ENCODE measurements at places on chromosomes 1 and 21. TPM values are rescaled to one million over a fixed set of nuclear protein-coding genes. Genes with fewer than 3 reads are reported as not detected.

GRCh38 chr1:180112984-180113647 lies 41.6 kb upstream of the QSOX1 start:
- H3K36me3 ChIP-seq, result peaks cover 2% of the 10 kb centered on the region
- no peak overlapping the region for H3K4me3 ChIP-seq
- DNase-seq, result no peak
- H3K27ac ChIP-seq, result no peak overlapping the region
- no peaks in the 10 kb centered on the region for H3K27me3 ChIP-seq

- H3K4me3 ChIP-seq, result peak overlapping the region; percentile 80
- H3K27me3 ChIP-seq, result no peaks in the 10 kb centered on the region
- H3K27ac ChIP-seq, result peak overlapping the region; percentile 96
- H3K36me3 ChIP-seq, result no peaks in the 10 kb centered on the region
These were observed 655 bp upstream of the KIRREL1 start for GRCh38 chr1:157992833-157993146.

DNA sequence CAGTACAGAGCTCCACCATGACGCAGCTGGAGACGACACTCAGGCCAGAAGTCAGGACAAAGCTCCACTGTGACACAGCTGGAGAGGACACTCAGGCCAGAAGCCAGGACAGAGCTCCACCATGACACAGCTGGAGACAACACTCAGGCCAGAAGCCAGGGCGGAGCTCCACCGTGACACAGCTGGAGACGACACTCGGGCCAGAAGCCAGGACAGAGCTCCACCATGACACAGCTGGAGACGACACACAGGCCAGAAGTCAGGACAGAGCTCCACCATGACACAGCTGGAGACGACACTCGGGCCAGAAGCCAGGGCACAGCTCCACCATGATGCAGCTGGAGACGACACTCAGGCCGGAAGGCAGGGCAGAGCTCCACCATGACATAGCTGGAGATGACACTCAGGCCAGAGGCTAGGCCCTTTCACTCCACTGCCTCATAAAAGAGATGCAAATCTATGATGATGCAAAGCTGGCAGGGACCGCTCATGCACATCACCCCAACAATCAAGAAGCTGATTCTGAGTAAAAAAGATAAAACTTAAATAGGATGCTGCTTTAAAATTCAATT lies 13.6 kb upstream of the OR2B11 start:
- no peaks in the 10 kb centered on the region for H3K4me1 ChIP-seq
- DNase-seq, result no peak

- no peaks in the 10 kb centered on the region for H3K27me3 ChIP-seq
- no peaks in the 10 kb centered on the region for H3K4me1 ChIP-seq
- no peak overlapping the region for H3K4me3 ChIP-seq
- no peaks in the 10 kb centered on the region for H3K36me3 ChIP-seq
These were observed 34.6 kb downstream of the TGFBR3 start for GRCh38 chr1:91851130-91852010.

- H3K4me1 ChIP-seq, result no peaks in the 10 kb centered on the region
- no peak overlapping the region for H3K4me3 ChIP-seq
- H3K27me3 ChIP-seq, result no peaks in the 10 kb centered on the region
- H3K36me3 ChIP-seq, result no peaks in the 10 kb centered on the region
These were observed 57.7 kb upstream of the LRRC7 start for GRCh38 chr1:69510026-69510425.

- H3K27ac ChIP-seq, result no peak overlapping the region
- no peaks in the 10 kb centered on the region for H3K36me3 ChIP-seq
- H3K27me3 ChIP-seq, result no peaks in the 10 kb centered on the region
- H3K4me3 ChIP-seq, result no peak overlapping the region
These were observed 3.4 kb upstream of the OR10K1 start for GRCh38 chr1:158458263-158458662.

- H3K27me3 ChIP-seq, result no peaks in the 10 kb centered on the region
- no peaks in the 10 kb centered on the region for H3K4me1 ChIP-seq
- H3K36me3 ChIP-seq, result no peaks in the 10 kb centered on the region
- H3K27ac ChIP-seq, result no peak overlapping the region
These were observed 99.1 kb upstream of the CHRM3 start for GRCh38 chr1:239287296-239287695.

DNA sequence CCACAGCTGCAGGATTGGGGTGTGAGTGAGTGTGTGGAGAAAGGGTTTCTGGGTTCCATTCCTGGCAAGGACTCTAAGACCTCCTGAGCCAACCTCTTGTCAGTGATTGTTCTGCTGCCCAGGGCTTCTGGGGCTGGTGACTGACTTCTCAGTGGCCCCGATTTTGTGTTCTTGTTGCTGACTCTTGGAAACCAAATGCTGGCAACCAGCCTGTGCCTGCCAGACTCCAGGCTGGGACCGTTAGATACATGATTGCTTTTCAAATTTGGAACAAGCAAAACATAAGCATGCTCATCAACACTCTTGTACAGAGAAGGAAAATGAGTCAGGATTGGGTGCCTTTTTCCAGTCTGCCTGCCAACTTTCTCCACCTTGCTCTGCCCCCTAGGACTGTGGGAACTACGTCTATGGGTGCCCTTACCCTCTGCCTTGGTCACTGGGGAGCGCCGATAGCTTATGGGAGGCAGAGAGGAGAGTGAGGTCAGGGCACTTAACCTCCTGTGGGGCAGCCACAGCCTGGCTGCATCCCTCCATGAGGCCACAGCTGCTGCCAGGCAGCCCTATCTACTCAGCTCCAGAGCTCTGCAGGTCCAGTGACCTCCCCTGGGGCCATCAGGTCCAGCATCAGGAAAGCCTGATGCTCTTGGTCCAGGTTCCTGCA lies 39.3 kb upstream of the EPS8L3 start:
- H3K27me3 ChIP-seq, result no peaks in the 10 kb centered on the region
- no peaks in the 10 kb centered on the region for H3K36me3 ChIP-seq
- no peaks in the 10 kb centered on the region for H3K4me1 ChIP-seq
- H3K4me3 ChIP-seq, result no peak overlapping the region
- no peak overlapping the region for H3K27ac ChIP-seq
- no peak for DNase-seq

GRCh38 chr1:112991402-112992120 lies 35.6 kb upstream of the SLC16A1 start:
- no peak overlapping the region for H3K4me3 ChIP-seq
- H3K4me1 ChIP-seq, result no peaks in the 10 kb centered on the region
- no peak overlapping the region for H3K27ac ChIP-seq

- DNase-seq, result no peak
- no peak overlapping the region for H3K4me3 ChIP-seq
- no peaks in the 10 kb centered on the region for H3K36me3 ChIP-seq
These were observed 9.5 kb downstream of the CHIT1 start for GRCh38 chr1:203219934-203220333.

- peaks cover 5% of the 10 kb centered on the region for H3K4me1 ChIP-seq
- DNase-seq, result no peak
- H3K36me3 ChIP-seq, result no peaks in the 10 kb centered on the region
- no peak within 1 kb of the TSS for H3K27ac ChIP-seq
- H3K4me3 ChIP-seq, result peak within 1 kb of the TSS; percentile 96
These were observed at the start of gene TAS1R1 for GRCh38 chr1:6554907-6555778. TAS1R1 (plus strand) TSS chr1:6555307; CDS start chr1:6555374, 67 bp downstream.

GRCh38 chr1:23528250-23528978 lies 2.6 kb downstream of the E2F2 start:
- peaks cover 22% of the 10 kb centered on the region for H3K4me1 ChIP-seq
- no peaks in the 10 kb centered on the region for H3K27me3 ChIP-seq
- no peak overlapping the region for H3K4me3 ChIP-seq
- H3K27ac ChIP-seq, result no peak overlapping the region
- DNase-seq, result no peak
- H3K36me3 ChIP-seq, result no peaks in the 10 kb centered on the region

DNA sequence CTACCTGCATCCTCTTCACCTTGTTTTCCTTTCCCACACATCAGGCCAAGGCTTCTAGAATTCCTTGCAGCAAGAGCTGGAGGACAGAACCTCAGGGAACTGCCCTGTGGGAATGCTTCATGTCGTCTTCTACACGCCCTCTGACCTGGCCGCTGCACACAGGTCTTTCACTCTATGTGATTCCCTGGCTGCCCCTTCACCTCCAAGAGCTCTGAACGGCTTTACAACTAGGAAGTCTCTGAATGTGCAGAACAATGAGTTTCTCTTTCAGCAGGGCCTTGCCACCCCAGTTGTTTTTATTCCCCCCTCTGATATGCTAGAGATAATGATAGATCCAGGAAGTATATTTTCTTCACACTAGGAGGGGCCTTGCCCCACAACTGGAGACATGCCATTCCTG lies 142.6 kb downstream of the CLIC6 start:
- no peak for DNase-seq
- no peaks in the 10 kb centered on the region for H3K36me3 ChIP-seq
- H3K4me3 ChIP-seq, result no peak overlapping the region
- peaks cover 11% of the 10 kb centered on the region for H3K4me1 ChIP-seq
- H3K27me3 ChIP-seq, result no peaks in the 10 kb centered on the region

DNA sequence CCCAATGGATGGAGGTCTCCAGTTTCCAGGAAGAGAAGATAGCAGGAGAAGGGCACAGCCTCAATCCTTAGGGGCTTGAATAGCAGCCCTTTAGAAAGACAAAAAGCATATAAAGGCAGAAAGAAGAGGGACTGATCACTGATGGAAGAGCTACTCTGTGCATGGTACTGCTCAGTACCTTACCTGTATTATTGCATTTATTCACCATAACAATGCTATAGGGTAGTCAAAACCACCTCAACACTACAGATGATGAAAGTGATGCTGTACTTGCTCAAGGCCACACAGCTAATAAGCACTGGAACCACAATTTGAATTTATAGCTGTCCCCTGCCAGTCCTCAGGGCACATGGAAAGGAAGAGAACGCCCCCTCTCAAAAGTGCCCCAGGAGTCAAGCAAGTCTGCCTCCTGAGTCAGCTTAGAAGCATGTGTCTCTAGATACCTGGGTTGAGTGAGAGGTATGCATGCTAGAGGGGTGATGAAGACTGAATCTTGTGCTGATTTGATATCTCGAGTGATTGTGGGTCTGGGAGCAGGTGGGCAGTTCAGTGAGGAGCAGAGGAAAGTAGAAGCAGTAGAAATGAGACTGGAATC lies 13.6 kb downstream of the DDAH1 start:
- no peaks in the 10 kb centered on the region for H3K27me3 ChIP-seq
- no peaks in the 10 kb centered on the region for H3K4me1 ChIP-seq
- no peaks in the 10 kb centered on the region for H3K36me3 ChIP-seq
- H3K4me3 ChIP-seq, result no peak overlapping the region
- DNase-seq, result no peak
- H3K27ac ChIP-seq, result no peak overlapping the region

DNA sequence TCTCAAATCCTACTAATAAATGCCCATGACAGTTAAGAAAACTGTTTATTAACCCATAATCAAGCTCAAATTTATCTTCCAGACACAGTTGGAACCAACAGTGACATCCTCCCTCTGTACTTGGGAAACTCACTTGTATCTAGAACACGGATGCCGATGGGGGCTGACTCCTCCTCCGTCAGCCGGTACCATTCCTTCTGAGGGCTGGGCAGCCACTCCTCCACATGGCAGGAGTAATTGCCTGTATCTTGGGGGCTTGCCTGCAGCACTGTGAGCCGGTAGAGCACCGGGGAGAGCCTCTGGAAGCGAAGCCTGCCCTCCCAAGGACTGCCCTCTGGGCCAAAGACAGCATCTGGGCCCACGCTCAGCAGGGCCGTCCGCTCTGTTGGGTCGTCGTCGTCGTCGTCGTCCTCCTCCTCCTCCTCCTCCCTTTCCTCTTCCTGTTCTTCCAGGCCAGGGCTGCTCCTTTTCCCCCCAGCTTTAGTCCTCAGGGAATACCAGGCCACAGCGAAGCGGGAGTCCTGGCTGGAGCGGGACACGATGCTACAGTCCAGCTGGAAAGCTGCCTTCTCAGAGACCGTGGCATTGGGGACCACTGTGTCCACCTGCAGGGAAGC lies 8.5 kb upstream of the CD58 start:
- no peak overlapping the region for H3K4me3 ChIP-seq
- H3K4me1 ChIP-seq, result no peaks in the 10 kb centered on the region
- H3K36me3 ChIP-seq, result no peaks in the 10 kb centered on the region

- no peaks in the 10 kb centered on the region for H3K27me3 ChIP-seq
- no peaks in the 10 kb centered on the region for H3K4me1 ChIP-seq
- H3K4me3 ChIP-seq, result no peak overlapping the region
- no peaks in the 10 kb centered on the region for H3K36me3 ChIP-seq
- DNase-seq, result no peak
These were observed 11.6 kb downstream of the PCBP3 start for GRCh38 chr21:45655124-45655523.

Gene NDUFS2
- total RNA-seq, result 110 TPM

Gene NRDC
- 109 TPM for total RNA-seq

Gene RCC2
- total RNA-seq, result 101 TPM

Gene NR5A2
- 9.1 TPM for total RNA-seq

Gene LCE3D
- total RNA-seq, result not detected

Gene MX1
- total RNA-seq, result 18.9 TPM

Gene CIART
- 2.6 TPM for total RNA-seq

Gene DESI2
- 47.7 TPM for total RNA-seq
